ENCODE measurements at places on chromosomes 7 and 10.

- no peak for DNase-seq
Observed at GRCh38 chr10:70729763-70730357, 55.3 kb downstream of the TBATA start.

GRCh38 chr7:108415084-108415483 is 41.2 kb downstream of the NRCAM start:
- DNase-seq: no peak

DNA sequence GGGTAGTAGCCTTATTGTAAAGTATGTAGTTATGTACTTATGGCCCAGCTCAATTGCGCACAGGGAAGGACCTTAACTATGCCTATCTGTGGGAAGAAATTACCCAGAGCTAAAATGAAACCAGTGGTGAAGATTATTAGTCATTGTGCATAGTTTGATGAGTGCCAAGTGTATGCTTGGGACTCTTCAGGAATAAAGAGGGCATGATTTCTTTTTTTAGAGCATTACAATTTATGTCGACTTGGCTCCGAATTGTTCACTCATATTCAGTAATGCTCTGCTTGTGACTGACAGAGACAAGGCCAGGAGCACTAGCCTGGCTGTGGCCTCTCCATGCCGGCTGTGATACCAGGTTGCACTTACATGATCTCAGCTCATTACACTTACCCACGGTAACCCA is 269.5 kb downstream of the TRIL start:
- no peak for DNase-seq

DNA sequence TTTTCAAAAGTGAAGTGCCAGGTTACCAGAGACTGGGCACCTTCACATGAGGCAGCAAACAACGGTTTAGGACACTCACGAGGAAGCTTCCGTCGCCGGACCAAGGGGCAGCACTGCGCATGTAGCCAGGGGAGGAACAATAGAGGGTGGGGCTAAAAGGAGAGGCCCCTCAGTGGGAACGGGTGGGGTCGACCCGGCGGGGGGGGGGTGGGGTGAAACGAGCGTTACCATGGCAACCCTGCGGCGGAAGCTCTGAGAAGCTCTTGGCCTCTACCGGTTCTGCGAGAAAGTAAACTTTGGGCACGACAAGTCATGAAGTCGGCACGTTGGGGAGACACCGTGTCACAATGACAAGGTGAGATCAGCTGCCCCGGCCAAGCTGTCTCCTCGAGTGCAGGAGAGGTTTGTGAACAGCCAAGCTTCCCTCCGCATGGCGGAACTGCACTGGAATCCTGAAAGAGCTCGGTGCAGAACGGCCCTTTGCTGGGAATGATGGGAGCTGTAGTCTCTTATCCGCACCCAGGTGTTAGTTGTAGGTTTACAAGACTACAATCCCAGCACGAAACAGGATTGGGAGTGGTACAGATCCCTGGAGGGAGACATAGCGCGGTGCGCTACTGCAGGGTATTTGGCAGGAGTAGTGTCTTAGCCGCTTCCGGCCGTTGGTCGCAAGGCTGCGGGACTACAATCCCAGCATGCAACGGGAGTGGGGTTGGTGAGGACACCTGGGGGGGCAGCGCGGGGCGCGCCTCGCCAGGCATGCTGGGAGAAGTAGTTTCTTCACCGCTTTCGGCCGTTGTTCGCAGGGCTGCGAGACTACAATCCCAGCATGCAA is 72.8 kb upstream of the ZNF722 start:
- peak; percentile 86 for DNase-seq

DNA sequence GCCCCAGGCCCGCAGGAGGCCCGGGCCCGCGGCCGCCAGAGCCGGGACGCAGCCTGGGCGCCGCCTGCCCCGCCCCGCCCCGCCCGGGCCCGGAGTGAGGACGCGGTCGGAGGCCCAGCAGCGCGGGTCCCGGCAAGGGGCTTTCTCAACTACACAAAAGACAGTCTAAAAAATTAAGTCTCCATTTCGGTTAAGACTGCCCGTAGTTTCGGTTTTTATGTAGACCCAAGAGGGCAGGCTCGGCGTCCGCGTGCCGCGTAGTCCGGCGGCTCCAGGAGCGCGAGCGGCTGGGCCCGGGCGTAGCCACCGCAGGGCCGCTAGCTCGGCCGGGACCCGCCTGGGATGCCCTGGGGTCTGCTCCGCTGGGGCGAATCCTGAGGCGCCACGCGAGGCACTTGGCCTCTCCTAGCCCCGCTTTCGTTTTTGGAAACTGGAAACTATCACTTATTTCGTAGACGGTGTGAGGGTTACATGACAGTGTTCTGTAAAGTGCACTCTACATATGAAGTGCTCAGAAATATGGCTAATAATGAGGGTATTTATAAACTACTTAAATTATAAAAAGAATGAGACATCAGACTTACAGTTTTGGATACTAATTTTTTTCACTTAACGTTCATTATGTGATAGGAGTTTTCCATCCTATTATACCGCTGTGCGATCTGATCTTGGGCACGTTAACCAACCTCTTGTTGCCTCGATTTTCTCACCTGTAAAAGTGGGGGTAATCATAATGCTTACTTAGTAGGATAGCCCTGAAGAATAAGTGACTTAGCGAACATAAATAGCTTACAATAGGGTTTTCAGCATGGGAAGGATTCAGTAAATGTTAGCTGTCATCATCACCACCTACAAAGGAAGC is 573 bp downstream of the BLVRA start:
- DNase-seq: peak; percentile 59

DNA sequence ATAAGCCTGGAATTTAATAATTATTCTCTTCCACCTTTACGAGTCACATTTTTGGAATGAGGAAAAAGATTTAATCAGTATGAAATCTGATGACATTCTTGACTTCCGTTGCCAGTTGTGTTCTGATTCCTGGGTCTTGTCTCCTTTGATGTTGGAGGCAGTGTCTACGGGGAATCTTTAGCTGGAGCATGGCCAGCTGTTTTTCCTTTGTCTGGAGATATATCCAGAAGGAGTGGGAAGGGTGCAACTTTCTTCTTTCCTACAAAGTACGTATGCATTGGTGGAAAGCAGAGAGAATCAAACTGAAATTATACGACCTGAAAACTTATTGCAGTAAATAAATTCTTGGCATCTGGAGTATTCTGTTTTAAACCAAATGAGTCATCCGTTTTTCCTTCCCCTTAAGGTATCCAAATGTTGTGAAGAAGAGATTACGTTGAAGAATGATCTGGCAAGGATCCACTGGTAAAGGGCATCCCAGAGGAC is 6.9 kb upstream of the GNG11 start:
- DNase-seq: no peak

DNA sequence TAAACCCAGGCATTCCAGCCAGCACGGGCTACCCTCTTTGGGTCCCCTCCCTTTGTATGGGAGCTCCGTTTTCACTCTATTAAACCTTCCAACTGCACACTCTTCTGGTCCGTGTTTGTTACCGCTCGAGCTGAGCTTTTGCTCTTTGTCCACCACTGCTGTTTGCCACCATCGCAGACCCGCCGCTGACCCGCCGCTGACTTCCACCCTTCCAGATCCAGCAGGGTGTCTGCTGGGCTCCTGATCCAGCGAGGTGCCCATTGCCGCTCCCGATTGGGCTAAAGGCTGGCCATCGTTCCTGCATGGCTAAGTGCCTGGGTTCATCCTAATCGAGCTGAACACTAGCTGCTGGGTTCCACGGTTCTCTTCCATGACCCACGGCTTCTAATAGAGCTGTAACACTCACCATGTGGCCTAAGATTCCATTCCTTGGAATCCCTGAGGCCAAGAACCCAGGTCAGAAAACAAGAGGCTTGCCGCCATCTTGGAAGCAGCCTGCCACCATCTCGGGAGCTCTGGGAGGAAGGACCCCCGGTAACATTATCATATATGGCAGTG is 14.5 kb downstream of the ZNF277 start:
- DNase-seq: no peak

- DNase-seq: no peak
Observed at GRCh38 chr10:133262696-133263095, 14.0 kb downstream of the ADAM8 start.

GRCh38 chr7:121138262-121138933 is 149.9 kb downstream of the CPED1 start:
- DNase-seq: no peak

DNA sequence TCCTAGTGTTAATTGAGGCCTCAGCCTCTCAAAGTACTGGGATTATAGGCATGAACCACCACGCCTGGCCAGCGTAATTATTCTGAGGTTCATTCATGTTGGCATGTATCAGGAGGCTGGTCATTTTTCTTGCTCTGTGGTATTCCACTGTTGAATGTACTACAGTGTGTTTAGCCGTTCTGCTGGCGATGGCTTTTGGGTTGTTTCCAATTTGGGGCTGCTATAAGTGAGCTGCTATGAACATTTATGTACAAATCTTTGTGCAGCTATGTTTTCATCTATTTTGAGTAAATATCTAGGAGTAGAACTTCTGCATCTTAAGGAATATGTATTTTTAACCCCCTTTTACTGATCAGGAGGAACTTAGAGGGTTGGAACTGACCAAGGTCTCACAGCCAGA is 145.8 kb downstream of the AUTS2 start:
- DNase-seq: no peak

GRCh38 chr7:94632338-94633013 is 23.5 kb downstream of the SGCE start:
- no peak for DNase-seq

- no peak for DNase-seq
Observed at GRCh38 chr10:96138102-96138501, 8.0 kb downstream of the ZNF518A start.

DNA sequence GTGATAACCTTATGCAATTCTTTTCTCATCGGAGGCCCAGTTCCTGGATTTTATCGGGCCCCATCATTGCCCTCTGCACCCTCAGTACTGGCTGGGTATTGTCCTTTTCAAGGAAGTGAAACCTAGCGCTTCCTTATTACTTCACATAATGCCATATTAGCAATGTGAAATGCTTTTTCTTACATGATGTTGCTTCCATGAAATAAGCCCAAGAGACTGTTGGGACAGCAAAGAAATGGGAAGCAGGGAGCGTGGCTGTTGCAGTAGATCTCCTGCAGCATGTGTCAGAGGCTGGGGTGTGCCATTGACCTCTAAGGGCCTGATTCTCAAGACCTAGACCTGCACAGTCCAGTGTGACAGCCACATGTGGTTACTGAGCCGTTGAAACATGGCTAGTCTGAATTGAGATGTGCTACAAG is 8.1 kb downstream of the CHN2 start:
- peak; percentile 5 for DNase-seq
